ENCODE measurements at places on chromosomes 1 and 21.

GRCh38 chr1:68379085-68379478 lies 70.7 kb downstream of the RPE65 start:
- no peak for DNase-seq

DNA sequence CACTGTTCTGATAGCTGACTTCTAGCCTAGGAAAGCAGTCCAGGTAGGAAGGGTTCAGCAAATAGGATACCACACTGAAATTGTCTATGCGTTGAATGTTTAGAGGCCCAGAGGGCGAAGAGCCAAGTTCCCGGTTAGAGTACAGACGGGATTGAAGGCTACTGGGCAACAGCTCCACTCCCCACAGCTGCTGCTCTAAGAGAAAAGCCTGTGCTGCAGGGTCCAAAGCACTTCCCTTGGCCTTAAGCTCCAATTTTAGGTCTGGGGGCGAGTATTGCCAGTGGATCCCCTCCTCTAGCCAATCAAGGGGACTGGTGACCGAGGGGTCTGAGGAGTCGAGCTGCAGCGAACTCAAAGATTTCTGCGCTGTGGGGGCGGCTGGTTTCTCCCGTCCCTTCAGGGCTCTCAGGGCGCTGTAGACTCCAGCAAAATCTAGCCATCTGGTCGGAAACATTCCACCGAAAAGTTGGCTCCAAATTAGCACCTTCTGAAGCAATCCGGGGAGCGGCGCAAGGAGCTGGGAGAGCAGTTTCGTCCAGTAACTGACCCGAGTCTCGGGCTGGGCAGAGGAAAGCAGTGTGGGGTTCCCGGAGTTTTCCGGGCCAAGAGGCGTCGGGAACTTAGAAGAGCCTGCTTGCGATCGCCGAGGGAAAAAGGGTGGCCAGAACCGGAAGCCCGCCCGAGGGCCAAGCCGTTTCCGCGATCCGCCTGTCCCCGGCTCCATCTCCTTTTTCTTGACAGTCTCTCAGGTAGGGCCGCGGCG lies 748 bp downstream of the PPP1R15B start:
- peak; percentile 74 for DNase-seq

DNA sequence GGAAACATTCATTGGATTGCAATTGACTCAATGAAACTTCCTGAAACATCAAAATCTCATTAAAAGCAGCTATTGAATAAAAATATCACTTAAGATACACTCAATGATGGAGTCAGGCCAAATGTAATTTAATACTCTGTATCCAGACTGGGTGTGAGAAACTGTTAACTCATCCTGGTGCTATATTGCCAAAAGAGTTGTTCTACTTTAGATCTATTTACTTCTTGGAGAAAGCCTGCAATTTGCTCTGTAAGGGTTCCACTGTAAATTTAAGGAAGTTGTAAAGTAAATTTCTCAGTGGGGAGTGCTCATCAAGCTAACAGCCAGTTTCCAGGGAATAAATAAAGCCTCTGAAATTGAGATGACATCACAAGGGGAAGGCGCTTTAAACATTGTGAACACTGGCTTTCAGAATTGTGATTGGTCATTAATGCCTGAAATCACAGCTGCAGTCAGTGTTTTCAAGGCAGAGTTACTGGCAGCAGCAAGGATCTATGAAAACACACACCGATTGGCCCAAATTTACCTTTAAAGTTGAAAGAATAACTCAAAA lies 91.4 kb downstream of the OLFM3 start:
- DNase-seq: no peak

- no peak for DNase-seq
These were observed 13.1 kb upstream of the STRIP1 start for GRCh38 chr1:110021285-110021684.

DNA sequence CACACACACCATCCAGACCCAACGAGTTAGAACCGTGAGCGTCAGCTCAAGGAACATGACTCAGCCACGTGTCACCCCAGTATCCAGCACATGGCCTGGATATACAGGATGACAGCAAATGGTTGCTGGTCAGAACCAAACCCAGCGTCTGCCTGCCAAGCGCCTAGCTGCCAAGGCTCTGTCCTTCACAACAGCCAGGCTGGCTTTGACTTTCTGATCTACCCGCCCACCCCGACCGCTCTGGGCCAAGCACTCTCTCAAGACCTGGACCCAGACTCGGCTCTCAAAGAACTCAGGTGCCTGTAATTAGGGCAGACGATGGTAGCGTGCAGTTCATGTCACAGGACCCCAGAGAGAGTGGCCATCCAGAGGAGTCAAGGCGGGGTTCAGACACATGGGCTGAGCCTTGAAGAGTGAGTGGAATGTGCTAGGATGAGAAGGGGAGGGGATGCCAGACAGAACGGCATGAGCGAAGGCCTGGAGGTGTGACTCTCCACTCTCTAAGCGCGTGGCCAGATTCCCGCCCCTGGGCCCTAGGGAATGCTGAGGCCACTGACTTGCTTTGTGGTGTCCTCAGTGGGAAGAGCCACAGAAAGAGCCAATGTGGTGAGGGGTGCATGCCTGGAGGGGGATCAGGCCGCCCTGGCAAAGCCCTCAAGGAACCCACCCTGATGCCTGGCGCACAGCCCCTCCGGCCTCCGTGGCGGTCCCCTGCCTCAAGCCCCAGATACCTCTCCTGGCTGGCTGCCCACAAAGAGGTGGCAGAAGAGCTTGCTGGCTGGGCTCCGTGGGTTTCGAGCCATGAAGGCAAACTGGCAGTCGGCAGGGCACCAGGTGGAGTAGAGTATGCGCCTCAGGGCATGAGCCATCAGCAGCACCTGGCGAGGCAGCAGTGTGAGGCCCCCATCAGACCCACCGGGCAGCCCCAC lies 7.0 kb downstream of the SH2D5 start:
- DNase-seq: no peak

- DNase-seq: no peak
These were observed 66.2 kb downstream of the S1PR1 start for GRCh38 chr1:101302831-101303511.

DNA sequence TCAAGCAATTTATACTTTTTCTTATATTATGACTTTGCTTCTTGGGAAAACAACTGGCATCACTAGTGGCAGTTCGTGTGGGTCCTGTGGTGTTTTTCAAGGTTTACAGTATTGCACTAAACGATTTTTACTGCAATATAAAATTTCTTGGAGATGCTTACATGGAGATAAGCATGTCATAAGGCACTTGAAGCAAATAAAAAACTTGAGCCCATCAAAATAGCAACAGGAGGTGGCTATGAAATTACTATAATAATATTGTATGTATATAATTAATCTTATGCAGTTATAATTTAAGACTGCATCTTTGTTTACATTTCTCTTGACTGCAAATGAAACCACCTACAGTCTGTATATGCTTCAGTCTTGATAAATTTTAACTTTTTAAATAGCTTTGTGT lies 29.3 kb upstream of the CHAF1B start:
- DNase-seq: no peak

DNA sequence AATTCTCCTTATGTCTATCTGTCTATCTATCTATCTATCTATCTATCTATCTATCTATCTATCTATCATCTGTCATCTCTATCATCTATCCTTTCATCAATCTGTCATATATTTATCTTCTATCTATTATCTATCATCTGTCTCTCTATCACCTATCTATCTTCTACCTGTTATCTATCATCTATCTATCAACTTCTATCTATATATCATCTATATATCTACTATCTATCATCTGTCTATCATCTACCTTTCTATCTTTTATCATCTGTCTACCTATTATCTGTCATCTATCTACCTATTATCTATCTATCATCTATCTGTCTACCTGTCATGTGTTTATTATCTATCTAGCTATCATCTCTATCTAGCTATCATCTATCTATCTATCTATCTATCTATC lies 124.7 kb upstream of the C1orf174 start:
- no peak for DNase-seq

DNA sequence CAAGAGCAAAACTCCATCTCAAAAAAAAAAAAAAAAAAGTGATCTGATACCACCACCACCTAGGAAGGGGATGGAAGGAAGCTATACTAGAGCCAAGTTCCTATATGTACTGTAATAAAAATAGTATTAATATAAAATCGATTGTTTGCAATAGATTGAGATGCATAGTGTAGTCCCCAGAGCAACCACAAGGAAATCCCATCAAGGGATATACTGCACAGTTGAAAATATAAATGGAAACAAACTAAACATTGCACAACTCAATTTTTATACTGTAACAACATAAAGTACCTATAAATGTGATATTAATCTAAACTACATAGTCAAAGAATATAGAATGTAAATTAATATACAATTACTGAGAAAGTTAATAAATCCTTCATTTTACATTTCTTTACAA lies 20.9 kb upstream of the PSMG1 start:
- DNase-seq: no peak

- DNase-seq: no peak
These were observed 2.9 kb downstream of the DBT start for GRCh38 chr1:100246738-100247137.

DNA sequence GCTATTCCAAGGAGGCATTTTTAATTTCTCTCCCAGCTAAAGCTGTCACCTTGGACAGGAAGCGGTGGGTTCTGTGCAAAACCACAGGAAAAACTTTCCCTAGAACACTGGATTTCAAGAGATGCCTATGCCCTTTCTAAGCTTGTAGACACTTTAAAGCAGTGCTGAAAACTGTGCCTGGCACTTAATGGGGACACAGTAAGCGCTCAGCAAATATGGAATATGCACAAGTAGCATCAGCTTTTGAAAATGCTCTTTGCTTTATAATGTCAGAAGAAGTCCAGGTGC lies 50.9 kb upstream of the TARBP1 start:
- DNase-seq: no peak

DNA sequence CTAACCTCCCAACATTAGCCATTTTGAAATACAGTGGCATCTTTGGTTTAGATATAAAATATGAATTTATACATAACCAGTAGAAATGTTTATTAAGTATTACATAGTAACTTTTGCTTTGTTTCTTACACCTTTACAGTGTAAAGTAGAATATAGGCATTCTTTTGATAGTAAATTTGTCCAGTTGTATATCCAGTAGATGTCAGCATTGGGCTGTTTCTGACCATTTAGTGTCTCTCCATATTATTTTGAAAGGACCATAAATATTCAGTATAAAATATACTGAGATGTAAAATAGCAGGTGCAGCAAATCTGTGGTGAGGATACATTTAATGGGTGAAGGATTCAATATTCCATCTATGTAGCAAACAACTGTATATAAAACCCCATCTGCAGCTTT lies 115.8 kb upstream of the ZRANB2 start:
- DNase-seq: peak; percentile 52

DNA sequence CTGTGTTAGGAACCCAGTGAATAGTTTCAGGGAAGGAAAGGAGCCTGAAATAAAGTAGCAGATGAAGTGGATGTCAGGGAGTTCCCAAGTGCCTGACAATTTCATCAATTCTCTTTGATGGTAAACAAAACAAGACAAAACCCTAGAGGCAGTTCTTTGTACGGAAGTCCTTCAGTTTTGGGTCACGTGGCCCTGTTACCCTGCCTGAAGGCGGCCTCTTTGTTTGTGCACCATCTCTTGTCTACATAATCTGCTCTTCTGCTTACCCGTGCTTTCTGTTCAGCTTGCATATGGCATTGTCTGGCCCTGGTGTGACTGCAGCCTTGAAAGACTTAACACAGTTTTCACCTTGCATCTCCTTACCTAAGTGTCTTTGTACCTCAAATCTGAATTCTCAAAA lies 166.7 kb upstream of the DUSP10 start:
- no peak for DNase-seq

DNA sequence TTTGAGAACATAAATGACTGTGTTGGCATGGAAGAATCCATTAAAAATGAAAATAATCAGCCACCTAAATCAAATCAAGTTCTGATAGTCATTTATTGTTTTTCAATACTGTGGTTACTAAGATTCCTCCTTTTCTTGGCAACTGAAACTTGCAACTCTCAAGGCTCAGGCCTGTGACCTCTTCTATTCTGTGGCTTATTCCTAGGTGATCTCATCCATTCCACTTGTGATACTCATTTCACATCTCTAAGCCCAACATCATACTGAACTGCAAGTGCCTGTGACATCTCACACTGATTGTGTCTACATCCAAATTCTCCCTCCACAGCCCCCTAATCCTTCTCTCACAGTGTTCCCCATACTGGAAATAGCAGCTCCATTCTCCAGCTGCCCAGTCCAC lies 4.8 kb upstream of the ST6GALNAC5 start:
- DNase-seq: no peak

- DNase-seq: no peak
These were observed 94.2 kb downstream of the AK5 start for GRCh38 chr1:77375990-77376389.

- no peak for DNase-seq
These were observed 40.9 kb downstream of the KCNK1 start for GRCh38 chr1:233654658-233655280.

DNA sequence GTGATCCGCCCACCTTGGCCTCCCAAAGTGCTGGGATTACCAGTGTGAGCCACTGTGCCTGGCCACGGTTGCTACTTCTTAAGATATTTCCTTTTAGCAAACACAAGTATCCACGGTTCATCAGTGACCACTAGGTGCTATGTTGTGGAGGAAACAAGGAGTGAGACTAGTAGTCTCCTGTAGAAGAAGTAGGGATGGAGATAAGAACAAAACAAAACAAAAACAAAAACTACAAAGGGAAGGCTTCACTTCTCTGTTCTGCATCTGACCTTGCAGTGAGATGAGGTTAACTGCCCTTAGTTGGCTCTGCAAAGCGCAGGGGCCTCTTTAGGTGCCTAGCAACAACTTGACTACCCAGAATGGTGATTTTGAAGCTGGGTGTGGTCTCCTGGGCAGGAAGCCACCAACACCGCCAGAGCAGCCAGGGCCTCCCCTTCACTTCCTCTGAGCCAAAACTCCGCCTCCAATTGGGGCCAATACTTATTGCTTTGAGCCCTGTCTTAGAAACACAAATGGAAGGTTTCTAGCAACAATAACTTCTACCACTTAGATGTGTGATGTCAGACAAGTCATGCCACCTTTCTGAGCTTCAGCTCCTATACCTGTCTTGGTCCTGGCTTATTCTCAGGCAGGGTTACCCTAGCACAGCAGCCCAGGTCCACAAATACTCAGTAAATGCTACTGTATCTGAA lies 12.8 kb upstream of the CDC42 start:
- DNase-seq: peak; percentile 90

DNA sequence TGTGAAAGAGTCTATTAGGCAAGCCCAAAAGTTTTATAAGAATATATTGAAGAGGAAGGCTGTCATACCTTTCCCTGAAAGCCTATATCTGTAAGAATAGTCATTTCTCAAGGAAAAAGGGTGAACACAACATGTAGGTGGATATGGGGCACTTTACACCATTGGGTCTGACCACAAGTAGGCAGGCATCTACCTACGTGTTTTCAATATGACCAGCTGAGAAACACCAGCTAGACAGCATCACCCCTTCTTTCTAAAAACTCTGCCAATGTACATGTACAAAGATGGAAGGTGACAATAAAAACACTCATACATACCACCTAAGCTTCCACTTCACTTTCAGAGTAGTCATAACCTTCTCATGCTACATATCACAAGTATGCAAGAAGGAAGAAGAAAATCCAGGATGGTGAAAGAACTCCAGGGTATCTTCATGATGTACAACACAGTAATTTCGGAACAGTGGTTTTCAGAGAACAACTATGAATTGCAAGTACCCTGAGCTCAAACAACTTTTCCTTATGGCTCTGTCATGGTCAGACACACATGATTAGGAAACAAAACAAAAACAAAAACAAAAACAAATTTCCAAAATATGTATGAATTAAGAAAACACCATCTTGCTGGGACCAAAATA lies 98.5 kb upstream of the ADGRL2 start:
- DNase-seq: no peak

- DNase-seq: peak; percentile 43
These were observed 12.5 kb upstream of the ATF3 start for GRCh38 chr1:212595787-212596714.

All from tongue (tissue), 3 donors.